ENCODE measurements at places on chromosomes 4 and X. TPM values are rescaled to one million over a fixed set of nuclear protein-coding genes. Genes with fewer than 3 reads are reported as not detected.

The RTL5 gene
- total RNA-seq: 10.3 TPM

The IL2 gene
- total RNA-seq: not detected

The TMEM271 gene
- 0.88 TPM for total RNA-seq

The DKK2 gene
- total RNA-seq: 0.85 TPM

The H2BW2 gene
- total RNA-seq: not detected

The SLIT2 gene
- 104 TPM for total RNA-seq

The LGI2 gene
- 10.9 TPM for total RNA-seq

The CDS1 gene
- total RNA-seq: 5.1 TPM

The VSIG4 gene
- 0.42 TPM for total RNA-seq

The CXCL11 gene
- total RNA-seq: 0.29 TPM

The COL4A6 gene
- total RNA-seq: 6.5 TPM

The MMGT1 gene
- 29.0 TPM for total RNA-seq

The FAM114A1 gene
- total RNA-seq: 7.1 TPM

The FAM9B gene
- not detected for total RNA-seq

The SSX2B gene
- total RNA-seq: not detected

The RHOXF2 gene
- 0.18 TPM for total RNA-seq

The PPP4R3C gene
- total RNA-seq: not detected

The CD38 gene
- 0.09 TPM for total RNA-seq

The ANOS1 gene
- 7.2 TPM for total RNA-seq

The MAGEA10 gene
- total RNA-seq: 0.08 TPM

The SRPK3 gene
- total RNA-seq: 0.67 TPM

The NIPAL1 gene
- total RNA-seq: 2.1 TPM

The FRAS1 gene
- 36.7 TPM for total RNA-seq

The RBM46 gene
- total RNA-seq: 0.10 TPM

The DIAPH2 gene
- 2.6 TPM for total RNA-seq

The MAGEB6 gene
- total RNA-seq: not detected

The GPR173 gene
- total RNA-seq: 39.9 TPM

The ATG4A gene
- total RNA-seq: 4.4 TPM

The PNPLA4 gene
- 10.5 TPM for total RNA-seq

The HPF1 gene
- total RNA-seq: 18.4 TPM

The LDOC1 gene
- total RNA-seq: not detected

The SEPTIN11 gene
- 75.1 TPM for total RNA-seq

The DCUN1D4 gene
- 50.0 TPM for total RNA-seq

The TEX13D gene
- 0.14 TPM for total RNA-seq

The KLKB1 gene
- 0.15 TPM for total RNA-seq

The C4orf51 gene
- not detected for total RNA-seq

The NDUFA1 gene
- 140 TPM for total RNA-seq

The KIAA1210 gene
- total RNA-seq: 0.06 TPM

The CXorf49 gene
- not detected for total RNA-seq

Measured in motor neuron (in vitro differentiated cells).